Ecto neural progenitor cell (in vitro differentiated cells): ENCODE measurements at places on chromosomes 12 and 14.

DNA sequence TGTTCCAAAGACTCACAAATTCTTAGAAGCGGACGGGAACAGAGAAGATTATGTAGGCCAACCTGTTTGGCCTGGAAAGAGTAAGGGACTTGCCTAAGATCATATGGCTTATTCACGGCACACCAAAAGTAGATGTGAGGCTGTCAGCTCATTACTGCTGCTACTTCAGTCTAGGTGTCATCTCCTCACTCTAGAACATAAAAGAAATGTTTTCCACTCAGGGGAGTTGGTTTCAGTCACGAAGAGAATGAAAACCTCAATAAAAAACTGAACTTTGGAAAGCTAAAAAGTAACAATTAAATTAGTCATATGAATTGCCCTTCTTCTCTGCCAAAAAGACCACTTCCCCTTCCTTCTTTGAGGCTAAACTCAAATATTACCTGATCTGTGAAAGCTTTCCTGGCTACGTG lies 658 bp upstream of the CEP128 start:
- DNase-seq, result no peak

DNA sequence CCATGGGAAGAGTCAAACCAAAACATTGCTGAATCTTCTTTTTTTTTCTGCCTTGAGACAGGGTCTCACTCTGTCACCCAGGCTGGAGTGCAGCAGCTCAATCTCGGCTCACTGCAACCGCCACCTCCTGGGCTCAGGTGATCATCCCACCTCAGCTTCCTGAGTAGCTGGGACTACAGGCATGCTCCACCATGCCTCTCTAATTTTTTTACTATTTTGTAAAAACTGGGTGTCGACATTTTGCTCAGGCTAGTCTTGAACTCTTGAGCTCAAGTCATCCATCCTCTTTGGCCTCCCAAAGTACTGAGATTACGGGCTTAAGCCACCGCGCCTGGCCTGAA lies 1.5 kb upstream of the KRT75 start:
- DNase-seq, result no peak

- DNase-seq, result peak; percentile 39
These were observed 11.3 kb downstream of the CACNA1C start for GRCh38 chr12:2064071-2064507.

- DNase-seq, result no peak
These were observed 747 bp downstream of the HSPB8 start for GRCh38 chr12:119179335-119180021.

DNA sequence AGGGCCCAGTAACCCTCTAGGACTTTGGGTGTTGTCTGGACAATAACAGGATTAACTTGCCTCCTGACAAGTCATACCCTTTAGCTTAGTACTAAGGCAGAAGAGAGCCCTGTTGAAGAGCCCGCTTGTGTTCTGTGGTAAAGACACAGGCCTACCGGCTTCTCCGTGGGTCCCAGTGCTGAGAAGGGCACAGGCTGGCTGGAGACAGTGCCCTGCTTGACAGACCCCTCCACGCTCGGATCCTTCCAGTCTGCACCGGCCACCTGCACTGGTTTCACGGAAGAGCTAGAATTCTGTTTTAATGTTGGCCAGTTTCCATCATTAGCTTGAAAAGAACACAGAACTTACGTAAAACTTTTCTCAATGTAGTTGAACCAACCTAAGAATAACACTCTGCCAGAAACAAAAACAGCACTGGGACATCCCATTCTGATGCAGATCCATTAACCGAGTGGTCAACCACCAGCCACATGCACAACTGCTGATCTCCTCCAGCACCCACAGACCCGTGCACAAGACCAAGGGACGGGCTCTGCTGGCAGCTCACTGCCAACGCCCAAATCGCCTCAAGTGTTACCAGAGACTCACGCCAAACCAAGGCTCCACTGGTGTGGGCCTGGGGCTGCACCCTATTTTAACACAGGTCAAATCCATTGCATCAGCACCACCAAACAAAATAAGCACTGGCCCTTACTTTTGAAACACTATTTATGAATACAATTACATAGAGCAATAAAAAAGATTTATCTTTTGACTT lies 27.1 kb downstream of the ZFYVE21 start:
- no peak for DNase-seq

- DNase-seq, result no peak
These were observed 156.1 kb upstream of the ALG10B start for GRCh38 chr12:38160318-38161122.

GRCh38 chr12:42725809-42726208 lies 136.3 kb upstream of the PRICKLE1 start:
- DNase-seq, result no peak

DNA sequence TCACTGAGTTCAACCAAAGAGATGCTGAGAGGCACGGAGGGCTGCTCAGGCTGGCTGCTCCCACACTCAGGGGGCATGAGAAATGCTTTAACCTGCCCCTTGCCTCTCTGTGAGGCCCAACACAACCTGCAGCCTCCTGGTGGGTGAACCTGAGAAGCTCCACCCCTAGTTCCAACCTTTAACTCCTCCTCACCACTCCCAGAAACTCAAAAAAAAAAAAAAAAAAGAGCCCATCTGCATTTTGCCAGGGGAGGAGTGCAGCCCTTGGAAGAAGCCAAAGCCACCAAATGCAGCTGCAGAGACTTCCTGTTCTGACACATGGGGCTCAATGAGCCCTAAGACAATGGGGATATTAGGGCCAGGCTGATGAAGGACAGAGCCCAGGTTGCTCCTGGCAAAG lies 8.9 kb downstream of the KRT4 start:
- no peak for DNase-seq

- no peak for DNase-seq
These were observed 207.9 kb downstream of the EFCAB11 start for GRCh38 chr14:89746654-89747053.
